ENCODE measurements at places on chromosomes 3 and 15.
A peak's percentile ranks its signal among the peaks of the same experiment; 100 is the strongest.

DNA sequence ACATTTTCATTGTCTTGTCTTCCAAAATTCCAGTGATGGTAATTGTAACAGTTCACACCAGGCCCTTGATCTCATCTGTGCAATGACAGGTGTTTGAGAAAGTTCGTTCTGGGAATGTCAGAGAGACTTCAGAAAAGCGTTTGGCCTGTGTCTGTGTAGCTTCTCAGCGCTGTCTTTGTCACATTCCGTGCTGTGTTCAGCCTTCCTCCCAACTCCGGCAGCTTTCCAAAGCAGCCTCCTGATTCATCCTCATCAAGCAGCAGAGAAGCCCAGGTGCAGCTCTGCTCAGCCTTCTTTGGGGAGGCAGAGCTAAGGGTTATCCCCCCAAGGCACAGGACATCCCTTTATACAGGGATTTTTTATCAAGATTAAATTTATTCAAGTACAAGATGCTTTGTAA is 494.0 kb upstream of the SUCLG2 start:
- no peak for DNase-seq

DNA sequence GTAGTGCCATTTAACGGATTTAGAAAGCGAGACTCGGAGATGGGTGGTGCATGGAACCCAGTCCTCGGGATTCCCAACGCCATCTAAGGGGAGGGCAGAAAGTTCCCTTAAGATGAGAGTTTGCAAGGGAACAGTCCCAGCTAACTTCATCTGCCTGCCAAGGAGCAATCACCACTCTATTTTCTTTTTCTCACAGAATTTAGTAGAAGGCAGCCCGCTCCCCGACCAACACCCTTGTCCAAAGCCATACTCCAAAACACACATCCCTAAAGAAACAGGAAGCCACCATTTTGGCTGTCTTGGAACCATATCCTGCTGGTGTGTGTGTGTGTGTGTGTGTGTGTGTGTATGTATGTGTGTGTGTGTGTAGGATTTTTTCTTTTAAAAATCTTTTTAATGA is 7.1 kb upstream of the FGD5 start:
- no peak for DNase-seq

- DNase-seq: no peak
Measured at GRCh38 chr15:42158941-42159340, 2.5 kb upstream of the PLA2G4F start.

DNA sequence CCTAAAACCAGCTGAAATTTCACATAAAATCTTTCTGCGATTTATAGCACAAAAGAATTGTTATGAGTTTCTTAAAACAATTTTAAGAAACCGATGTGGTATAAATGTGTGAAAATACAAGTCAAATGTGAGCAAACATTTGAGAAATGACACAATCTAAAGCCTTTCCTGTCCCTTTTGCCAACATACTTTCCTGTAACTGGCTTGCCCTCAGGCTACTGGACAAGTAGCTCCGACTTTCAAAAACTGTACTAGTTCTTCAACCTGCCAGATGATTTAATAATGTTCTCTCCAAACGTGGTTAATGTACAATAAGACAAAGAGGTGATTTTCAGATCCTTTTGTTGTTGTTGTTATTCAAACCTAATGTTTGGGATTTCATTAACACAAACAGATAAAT is 105.9 kb upstream of the ARHGEF26 start:
- DNase-seq: no peak

DNA sequence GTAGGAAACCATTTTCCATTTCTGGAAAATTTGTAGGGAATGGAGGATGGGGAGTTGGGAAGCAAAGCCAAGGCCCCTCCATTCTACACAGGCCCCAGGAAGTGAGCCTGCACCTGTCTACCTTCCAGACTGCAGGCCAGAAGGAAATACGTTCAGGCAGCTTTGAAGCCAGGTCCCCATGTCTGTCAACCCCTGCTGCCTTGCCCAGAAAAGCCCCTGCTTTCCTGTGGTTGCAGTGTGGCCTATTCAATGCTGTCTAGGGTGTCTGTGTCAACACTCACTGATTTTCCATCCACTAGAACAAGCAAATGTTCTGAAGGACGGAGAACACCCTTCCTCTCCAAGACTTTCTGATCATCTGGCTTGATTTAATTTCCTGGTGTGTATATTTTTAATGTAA is 281.9 kb downstream of the TLE3 start:
- no peak for DNase-seq

DNA sequence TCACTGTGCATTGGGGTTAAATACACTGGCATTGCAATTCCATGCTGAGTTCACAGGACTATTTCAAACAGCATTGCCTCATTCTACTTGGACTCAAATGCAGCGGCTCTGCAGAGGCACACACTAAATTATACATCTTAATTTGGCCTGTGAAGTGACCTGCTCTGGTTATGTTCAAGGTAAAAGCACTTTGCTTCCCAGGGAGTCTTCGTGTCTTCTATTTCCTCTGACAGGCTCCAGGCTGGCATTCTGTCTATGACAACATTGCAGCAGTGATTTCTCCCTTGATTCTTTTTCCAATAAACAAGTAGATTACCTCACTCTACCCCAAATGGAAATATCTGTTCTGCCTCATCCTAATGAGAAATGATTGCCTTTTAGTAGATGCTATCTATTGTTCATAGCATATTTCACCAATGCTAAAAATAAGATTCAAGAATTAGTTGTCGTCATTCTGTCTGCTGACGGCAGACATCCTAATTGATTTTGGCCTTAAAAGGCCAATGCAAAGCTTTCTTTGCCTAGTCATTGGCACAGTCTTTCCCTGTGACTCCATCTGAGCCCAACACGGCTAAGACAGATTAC is 33.8 kb downstream of the FMN1 start:
- DNase-seq: peak; percentile 21

DNA sequence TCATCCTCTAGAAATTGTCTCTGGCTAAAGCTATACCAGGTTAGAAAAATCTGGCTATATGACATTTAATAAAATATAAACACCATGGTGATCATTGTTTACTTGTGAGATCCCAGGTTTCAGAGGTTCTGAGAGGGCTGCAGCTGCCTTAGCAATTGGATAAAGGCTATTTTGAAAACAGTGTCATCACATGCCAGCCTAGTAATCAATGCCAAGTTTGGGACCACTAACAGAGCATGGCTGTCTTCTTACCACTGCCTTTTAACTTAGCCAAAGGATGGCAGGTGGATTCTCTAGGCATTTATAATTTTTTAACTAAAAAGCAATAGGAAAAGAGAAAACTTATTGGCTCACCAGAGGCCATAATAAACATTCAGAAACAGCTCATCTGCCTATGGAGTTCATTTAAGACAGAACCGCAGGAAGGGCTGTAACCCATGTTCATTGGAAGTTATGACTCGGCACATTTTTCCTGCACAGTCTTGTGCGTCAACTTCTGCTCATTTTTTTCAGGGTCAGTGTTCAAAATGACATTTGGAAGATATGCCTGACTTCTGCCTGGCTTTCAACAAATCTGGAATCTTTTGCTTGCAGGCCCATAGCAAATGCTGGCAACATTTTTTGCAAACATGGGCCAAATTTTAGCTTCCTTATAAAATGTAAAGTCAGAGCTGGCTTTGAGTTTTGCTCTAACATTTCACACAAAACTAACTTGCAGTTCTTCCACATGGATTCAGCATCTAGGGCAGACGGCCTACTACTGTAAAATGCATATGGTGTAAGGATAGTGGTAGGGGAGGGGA is 476.0 kb upstream of the TBL1XR1 start:
- DNase-seq: peak; percentile 92

DNA sequence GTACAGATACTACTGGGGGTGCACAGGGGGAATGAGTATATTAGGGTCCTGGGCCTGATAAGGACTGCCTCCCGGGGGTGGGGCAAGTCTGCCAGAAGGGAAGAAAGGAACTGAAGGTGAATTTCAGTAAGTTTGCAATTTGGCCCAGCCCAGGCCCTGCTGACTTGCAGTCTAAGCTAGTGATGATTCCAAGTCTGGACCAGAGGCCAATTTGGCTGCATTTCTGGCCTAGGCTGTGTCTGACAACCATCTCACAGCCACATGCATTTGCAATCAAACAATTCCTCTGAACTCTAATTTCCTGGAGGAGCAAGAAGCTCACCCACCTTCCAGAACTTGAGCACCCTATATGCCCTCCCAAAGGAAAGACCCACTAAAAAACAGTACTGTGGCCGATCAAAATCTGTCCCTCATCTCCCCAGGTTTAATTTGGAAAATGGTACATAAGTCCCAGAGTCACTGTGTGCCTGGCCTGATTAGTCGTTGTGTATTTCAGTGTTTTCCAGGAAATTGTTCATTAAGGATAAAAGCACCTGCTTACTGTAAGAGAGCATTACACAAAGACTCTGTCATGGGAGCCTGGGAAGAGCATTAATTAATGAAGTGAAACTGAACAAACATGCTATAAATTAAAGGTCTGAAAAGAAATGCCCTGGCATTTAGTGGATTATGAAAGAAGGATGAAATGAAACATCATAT is 114.5 kb downstream of the MEGF11 start:
- DNase-seq: no peak

DNA sequence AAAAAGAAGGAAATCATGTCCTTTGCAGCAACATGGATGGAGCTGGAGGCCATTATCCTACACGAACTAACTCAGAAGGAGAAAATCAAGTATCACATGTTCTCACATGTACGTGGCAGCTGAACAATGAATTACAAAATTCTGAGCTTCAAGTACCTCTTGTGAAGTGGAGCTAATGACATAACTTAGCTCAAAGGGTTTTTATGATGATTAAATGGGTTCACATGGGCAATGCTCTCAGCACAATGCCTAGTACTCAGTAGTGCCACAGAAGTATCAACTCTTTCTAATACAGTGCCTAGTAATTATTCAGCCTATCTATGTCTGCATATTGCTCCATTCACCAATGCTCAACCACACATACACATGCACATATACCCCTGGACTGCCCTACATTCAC is 407.5 kb upstream of the WNT5A start:
- no peak for DNase-seq

DNA sequence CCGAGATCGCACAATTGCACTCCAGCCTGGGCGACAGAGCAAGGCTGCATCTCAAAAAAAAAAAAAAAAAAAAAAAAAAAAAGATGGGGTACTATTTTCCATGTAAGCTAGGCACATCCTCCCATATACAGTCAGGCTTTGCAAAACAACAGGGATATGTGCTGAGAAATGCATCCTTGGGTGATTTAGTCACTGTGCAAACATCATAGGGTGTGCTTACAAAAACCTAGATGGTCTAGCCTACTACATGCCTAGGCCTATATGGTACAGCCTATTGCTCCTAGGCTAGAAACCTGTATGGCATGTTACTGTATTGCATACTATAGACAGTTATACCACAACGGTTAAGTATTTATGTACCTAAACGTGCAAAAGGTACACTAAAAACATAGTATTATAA is 75.0 kb downstream of the TTBK2 start:
- DNase-seq: no peak

DNA sequence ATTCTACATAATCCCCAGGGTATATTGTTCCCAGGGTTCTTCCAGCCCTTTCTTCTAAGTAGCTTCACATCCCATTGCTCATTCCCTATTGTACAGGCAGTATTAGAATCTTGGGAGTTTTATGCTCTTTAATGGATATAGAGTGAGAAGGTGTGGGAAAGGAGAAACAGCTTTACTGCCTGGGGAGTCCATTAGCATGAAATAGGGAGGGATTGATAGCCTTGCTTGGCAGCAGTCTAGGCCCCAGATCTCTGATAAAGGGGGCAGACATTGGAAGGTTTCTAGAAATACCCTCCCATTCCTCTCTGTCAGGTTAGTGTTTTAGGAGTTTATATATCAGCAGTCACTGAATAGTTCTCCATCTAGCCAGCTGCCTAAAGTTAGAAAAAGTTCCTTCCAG is 334.3 kb downstream of the UNC13C start:
- DNase-seq: no peak

GRCh38 chr3:36244728-36245127 is 135.6 kb upstream of the STAC start:
- peak; percentile 30 for DNase-seq

DNA sequence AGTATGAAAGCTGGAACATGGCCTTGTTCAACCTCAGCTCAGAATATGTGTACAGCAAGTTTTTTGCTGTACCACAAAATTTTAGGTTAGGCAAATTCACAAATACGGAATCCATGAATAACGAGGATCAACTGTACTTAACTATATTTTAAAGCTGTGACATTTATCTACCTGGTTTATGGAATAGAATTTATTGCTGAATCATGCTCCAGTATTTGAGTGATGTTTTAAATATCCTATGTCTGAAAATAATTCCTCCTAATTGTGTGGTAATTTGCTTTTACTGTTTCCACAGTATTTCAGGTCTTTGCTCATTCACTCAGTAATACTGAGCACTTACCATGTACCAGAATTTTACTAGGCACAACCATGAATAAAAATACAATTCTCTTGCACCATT is 29.5 kb downstream of the SEC62 start:
- no peak for DNase-seq

DNA sequence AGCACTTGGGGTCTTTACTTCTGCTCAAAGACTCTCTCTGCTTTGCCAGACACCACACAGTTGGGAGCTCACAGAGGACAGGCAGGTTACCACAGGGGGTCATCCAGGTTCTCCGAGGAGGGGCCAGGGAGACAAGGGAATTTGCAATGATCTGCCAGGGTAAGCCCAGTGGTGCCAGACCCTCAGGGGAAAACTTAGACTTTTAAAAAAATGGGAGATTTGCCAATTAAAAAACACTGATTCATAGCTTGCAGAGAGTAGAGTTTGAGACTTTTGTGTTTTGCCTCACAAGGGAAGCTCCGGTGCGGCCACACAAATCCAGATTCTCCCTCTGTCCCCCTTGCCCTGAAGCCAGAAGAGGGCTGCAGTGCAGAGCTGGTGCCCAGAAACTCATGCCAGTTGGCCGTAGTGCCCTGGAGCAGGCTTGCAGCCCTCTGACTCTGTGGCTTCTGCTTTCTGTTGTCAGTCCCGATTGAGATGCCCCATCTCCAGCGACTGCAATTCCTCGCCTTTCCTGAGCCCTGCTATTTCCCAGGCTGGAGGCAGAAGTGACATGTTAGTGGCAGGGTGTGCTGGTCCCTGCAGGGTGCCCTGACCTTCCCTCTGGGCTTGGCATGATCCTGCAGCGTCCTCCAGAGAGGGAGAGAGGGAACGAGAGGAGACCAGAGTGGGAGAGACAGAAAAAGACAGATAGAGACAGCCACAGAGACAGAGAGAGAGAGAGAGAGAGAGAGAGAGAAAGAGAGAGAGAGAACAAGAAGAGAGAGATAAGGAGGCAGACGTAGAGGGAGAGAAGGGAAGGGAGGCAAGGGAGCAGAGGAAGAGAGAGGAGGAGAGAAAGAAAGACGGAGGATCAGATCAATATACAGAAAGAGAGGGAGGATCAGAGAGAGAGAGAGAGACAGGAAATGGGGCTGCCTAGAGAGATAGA is 46.0 kb downstream of the RHCG start:
- DNase-seq: no peak

- no peak for DNase-seq
Measured at GRCh38 chr15:97866959-97867358, 93.5 kb upstream of the ARRDC4 start.

GRCh38 chr3:64799606-64800005 is 111.8 kb upstream of the ADAMTS9 start:
- DNase-seq: no peak

- no peak for DNase-seq
Measured at GRCh38 chr3:120048355-120049041, 45.7 kb downstream of the GSK3B start.
